Tibial artery (tissue), 4 donors: ENCODE measurements at places on chromosomes 6 and 20.
A peak's percentile ranks its signal among the peaks of the same experiment; 100 is the strongest.

DNA sequence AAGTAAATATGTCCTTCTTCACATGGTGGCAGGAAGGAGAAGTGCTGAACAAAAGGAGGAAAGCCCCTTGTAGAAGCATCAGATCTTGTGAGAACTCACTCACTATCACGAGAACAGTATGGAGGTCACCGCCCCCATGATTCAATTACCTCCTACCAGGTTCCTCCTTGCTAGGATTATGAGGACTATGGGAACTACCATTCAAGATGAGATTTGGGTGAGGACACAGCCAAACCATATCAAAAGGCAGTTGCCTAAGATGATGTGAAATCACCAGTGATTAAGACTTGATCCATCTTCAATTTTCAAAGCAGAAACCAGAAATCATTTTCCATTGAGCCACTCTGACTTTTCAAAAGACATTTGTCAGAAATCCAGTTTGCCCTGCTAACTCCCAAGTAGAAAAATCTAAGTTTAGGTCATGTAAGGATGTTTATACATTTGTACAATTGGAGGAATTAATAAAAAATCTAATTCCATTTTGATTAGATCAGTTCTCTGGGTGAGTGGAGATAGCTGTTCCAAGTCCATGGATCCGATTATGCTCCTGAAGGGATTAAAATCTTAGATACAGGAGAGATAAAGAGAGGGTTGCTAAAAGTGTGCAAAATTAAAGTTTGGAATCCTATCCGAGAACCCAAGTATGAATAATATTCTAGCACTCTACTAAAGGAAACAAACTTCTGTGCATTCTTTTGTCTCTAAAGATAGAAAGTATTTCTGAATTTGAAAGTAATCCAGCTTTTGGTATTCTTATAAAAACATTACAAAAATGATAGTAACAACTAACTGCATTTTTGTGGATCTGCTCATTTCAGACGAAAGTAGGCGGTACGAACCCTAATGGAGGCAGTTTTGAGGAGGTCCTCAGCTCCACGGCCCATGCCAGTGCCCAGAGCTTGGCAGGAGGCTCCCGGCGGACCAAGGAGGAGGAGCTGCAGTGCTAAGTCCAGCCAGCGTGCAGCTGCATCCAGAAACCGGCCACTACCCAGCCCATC is 39.5 kb downstream of the HDDC2 start:
- no peak for DNase-seq

GRCh38 chr6:162443101-162443500 is 284.5 kb downstream of the PRKN start:
- DNase-seq, result no peak

DNA sequence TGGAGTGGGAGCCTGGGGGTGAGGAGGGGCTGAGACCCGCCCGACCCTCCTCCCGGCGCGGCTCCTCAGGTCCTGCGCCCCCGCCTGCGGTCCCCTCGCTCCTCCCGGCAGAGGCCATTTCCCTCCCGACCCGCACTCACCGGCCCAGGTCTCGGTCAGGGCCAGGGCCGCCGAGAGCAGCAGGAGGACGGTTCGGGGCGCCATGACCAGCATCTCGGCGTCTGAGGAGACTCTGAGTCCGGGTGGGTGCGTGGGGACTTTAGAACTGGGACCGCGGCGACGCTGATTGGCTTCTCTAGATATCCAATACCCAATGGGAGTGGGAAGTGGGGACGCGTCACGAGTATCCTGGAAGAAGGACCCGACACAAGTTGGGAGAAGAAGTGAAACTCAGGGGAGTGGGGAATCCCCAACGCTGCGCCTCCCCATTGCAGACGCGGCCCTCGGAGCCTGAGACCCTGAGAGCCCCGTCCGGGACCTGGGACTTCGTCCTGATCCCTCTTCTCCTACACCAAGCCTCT is at the start of gene HLA-B:
Gene HLA-B, minus strand, starts transcription at position 234 of the 521 bp plus-strand sequence. Its CDS starts 21 bp downstream, at position 213.
- peak; percentile 73 for DNase-seq

- no peak for DNase-seq
Observed at GRCh38 chr20:16615199-16615598, 42.0 kb upstream of the KIF16B start.

DNA sequence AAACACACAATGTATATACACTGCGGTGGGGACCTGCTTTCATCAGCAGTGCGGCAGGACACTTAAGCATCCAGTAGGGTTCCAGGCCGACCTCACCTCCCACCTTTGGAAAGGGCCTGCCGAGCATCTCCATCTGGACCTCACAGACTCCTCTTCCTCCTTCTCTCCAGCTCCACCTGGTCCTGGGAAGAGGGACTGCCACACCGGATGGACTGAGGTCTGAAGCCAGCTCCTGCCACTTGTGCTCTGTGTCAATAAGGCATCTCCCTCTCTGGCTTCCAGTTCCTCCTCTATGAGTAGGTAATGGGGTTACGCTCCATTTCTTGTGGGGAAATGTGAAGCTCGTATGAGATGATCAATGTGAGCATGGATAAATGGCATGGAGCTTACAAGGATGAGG is 19.1 kb upstream of the NNAT start:
- DNase-seq, result no peak
